ENCODE measurements at places on chromosomes 13 and 19.

DNA sequence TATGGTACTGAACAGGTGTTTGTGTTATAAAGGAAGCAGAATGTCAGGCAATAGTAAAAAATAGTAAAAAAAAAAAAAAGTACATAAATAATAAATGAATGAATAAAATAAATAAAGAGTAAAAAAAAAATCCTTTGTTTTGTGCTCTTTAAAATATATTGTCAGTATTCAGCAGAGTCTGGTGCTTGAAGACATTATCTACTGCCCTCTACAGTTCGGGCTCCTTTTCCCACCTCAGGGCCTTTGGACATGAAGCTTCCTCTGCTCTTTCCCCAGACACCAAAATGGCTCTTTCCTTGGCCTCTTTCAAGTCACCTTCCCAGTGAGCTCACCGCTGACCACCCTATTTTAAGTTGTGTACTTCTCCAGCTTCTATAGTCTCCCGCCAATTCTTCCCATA, 137.5 kb downstream of the TNFRSF19 start:
- no peak for DNase-seq

DNA sequence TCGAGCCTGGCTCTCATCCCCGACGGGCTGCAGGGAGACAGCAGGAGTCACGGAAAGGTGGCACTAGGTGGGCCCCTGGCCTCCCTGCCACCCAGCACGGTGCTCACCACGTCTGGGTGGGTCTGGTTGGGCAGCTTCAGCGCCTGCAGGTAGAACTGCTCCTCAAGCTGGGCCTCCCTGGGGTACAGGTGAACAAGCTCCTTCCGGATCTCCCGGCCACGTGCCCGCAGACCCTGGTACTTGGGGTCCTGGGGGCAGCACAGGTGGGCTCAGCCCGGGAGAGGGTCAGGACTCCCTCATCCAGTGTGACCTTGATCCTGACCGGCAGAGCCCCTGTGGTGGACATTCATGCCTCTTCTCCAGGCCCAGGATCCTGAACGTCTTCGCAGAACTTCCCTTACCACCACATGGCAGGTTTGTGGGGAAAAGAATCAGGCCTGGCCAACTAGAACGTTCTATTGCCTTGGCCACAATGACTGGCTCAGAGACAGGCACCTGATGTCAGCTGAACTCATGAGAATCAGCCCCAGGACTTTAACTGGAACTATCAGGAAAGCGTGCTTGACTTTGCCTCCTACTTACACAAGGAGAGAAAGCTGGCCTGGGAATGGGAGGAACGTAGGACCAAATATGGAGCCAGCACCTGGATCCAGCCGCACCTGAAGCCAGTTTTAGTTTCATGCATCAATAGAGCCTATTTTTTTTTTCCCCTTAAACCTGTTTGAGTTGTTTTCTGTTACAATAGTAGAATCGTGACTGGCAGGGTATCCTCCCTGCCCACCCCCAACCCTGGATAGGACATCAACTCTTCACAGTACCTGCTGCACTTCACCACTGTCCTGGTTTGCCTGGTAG, 8.9 kb downstream of the SARS2 start:
- DNase-seq: no peak

DNA sequence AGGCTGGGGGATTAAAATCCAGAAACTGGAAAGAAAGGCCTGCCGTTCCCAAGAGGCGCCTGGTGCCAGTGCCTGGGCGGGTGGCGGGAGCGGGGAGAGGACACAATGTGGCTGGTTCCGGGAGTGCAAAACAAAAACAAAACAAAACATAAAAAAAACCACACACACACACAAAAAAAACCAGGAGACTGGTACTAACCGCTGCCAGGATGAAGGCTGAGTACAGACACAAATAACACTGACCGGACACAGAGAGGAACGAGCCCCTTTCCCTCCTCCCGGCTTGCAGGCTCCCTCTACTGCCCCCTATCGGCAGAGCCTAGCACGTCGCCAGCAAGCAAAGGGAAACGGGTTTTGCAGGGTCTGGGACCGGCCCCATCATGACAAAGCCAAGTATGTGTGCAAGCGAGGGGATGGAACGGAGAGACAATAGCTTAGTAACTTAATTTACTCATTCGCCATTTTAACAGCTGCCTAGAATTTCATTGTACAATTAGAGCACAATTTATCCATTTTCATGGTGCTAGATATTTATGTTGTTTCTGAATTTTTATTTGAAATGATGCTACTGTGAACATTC, 17.9 kb upstream of the ZDHHC20 start:
- DNase-seq: peak; percentile 28

DNA sequence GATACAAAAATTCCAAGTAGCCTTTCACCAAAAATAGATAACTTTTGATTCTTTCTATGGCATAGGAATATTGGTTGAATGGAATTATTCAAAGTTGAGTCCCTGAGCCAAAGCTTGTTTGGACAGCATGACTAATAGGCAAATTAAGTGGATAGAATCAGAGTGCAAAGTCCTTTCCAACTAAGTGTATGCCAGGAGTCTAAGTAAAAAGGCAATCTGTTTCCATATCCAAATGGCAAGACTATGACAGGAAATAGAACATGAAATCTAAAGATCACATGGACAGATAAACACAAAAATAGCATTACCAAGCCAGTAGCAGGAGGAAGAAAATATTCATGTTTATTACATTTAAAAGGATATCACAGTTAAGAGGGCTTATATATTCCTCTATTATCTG, 804.6 kb downstream of the SLITRK6 start:
- no peak for DNase-seq

DNA sequence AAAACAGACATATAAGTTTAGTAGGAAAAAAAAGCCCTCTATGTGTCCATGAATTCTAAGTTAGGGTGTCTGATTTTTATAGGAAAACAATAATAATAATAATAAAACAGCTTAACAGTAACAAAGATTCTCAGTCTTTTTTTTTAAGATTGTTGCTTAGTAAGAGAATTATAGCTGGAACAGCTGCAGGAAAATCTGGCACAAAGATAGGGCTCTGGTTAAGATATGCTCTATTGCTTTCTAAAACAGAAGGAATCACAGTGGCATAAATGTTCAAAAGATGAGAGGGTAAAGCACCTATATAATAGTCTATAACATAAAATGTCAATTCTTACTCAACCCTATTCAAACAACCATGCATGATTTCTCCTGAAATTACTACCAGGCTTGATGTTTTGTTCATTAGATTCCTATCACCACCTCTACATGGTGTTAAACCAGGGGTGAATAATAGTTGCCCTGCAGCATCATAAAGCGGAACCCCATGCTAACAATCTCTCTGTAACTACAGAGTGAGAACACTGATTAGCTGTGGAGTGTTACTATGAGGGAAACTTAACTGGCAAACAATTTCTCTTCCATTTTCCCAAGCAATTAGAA, 541.4 kb upstream of the MIR17HG start:
- DNase-seq: no peak

- DNase-seq: no peak
Observed at GRCh38 chr13:52428295-52428694, 22.1 kb downstream of the VPS36 start.

GRCh38 chr19:18992696-18993095, 40.6 kb downstream of the SUGP2 start:
- DNase-seq: no peak

DNA sequence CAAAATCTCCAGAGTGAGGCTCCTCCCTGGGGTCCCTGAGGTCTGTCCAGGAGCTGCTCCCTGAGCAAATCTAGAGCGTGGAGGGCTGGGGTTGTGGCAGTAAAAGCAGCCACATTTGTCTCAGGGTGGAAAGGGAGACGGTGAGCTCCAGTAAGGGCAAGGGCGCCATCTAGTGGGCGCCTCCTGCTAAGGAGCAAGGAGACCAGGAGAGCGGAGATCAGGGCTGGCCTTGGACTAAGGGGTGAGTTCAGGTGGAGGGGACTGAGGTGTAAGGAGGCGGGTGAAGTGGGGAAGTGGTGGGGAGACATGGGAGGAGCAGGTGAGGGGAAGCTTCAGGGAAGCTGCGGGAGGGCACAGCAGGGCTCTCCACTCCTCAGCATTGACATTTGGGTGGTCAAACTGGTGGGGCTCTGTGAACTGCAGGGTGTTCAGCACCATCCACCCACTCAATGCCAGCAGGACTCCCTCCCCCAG, 5.3 kb upstream of the CEACAM21 start:
- peak; percentile 18 for DNase-seq

- no peak for DNase-seq
Observed at GRCh38 chr19:15427350-15427700, 8.5 kb upstream of the AKAP8L start.

GRCh38 chr13:105441051-105441750, 1094.3 kb downstream of the EFNB2 start:
- DNase-seq: no peak

DNA sequence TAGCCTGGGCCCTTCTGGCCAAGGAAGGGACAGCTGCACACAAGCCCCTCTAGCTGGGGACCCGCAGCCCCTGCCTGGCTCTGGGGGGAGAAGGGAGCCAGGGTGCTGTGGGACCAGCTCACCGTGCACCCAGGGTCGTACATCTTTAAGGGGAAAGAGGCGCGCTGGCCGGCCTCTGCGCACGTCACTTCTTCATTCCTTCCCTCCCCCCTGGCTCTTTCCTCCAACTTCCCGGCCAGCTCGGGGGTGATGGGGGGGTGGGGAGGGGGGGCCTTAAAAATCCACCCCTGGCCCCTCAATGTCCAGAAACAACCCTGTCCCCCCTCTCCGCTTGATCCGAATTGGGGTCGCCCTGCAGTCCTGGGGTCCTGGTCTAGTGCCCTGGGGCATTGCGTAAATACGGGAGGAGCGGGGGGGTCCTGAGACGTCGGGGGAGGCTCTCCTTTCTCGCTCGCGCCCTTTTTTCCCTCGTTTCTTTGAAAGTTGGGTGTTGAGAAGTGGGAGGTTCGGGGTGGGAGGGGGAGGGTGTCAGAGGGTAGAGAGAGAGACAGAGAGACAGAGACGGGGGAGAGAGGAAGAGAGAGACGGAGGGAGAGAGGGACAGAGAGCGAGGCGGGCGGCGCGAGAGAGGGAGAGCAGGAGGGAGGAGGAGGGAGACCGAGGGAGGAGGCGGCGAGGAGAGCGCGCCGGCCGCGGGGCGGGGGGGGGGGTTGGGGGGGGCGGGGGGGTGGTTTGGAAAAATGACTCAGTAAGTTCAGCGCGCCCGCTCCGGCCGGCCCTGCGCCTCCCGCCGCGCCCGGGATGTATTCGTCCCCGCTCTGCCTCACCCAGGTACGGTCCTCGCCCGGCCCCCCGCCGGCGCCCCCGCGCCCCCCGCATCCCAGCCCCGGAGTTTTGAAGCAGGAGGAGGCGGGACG, at the start of gene NFIC:
TSS of gene NFIC (plus strand) at position 748 of the 917 bp plus-strand sequence. CDS start at position 802, 54 bp downstream.
- DNase-seq: no peak

DNA sequence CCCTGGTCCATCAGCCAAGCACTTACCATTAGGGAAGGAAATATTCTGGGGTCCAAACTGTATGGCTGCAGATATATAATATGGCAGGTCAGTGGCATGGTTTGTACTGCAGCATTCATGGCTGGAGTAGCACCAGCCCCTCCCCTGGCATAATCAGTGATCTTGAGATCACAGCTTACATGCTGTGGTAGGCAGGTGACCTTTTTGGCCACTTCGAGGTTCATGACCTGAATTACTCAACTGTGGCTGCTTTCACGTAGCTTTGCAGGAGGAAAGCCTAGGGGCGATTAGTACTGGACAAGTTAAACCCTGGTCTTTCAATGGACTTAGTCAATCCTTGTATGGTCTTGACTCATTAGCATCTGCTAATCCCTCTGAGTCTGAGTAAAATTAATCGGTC, 169.8 kb downstream of the SPRY2 start:
- DNase-seq: no peak

- DNase-seq: no peak
Observed at GRCh38 chr19:13302526-13303270, 152.5 kb downstream of the IER2 start.

GRCh38 chr13:43983373-43983772, 103.7 kb downstream of the LACC1 start:
- no peak for DNase-seq

DNA sequence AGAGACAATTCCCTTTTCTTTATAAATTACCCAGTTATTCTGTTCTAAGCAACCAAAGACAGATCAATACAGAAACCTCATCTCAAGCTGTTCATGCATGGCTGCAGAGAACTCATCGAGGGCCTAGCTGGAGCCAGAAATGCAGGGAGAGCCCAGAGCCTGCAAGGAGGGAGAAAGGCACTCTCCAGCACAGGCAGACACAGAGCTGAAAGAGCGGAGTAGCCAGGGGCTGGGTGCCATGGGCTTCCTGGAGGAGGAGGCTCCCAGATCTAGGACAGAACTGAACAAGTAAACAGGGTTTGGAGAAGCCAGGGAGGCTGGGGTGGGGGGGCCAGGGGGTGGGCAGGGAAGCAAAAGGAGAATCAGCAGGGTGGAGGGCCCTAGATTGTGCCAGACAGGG, 144.2 kb upstream of the ZNF507 start:
- no peak for DNase-seq

DNA sequence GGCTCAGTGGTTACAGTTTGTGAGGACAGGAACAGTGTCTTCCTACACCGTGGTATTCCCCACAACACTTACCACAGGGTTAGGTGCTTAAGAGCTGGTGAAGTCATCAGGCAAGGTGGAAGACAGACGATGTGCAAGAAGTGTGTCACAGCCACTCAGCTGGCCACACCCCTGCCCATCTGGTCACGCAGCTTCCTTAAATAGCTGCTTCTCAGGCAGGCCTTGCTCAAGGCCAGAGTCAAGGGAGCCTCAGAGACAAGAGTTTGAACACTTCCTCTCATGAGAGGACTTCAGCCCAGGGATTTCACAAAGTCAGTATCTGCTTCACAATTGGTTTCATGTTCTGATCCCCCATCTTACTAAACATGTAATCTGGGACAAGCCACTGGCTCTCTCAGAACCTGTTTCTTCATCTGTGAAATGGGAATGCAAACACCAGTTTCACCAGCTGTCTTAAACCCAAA, 80.3 kb upstream of the FRY start:
- DNase-seq: no peak

GRCh38 chr13:50241479-50241878, 226.2 kb downstream of the KCNRG start:
- DNase-seq: no peak
